Bronchus fibroblast of lung (primary cell): ENCODE measurements at places on chromosomes 16 and 17. TPM values are rescaled to one million over a fixed set of nuclear protein-coding genes. Genes with fewer than 3 reads are reported as not detected.

Gene SAMD14
- 1.0 and 1.8 TPM in 2 replicates for total RNA-seq

Gene PRR35
- not detected in 2 replicates for total RNA-seq

Gene NR1D1
- total RNA-seq, result 1.3 and 1.8 TPM in 2 replicates

Gene FSCN2
- 0.15 TPM in 1 of 2 replicates, not detected in the other for total RNA-seq

Gene C17orf50
- total RNA-seq, result not detected in 2 replicates

Gene SMG1
- 12.3 and 16.1 TPM in 2 replicates for total RNA-seq

Gene DNAH3
- not detected in 2 replicates for total RNA-seq

Gene SKAP1
- total RNA-seq, result not detected in 2 replicates

Gene PRAC2
- total RNA-seq, result not detected in 2 replicates

Gene PSMD11
- total RNA-seq, result 56.3 and 59.6 TPM in 2 replicates

Gene KRT23
- total RNA-seq, result under 0.01 TPM in 1 of 2 replicates, not detected in the other

Gene COIL
- 10.3 and 11.6 TPM in 2 replicates for total RNA-seq

Gene SBK1
- under 0.01 TPM in 2 replicates for total RNA-seq

Gene CMTM1
- 0.59 and 1.0 TPM in 2 replicates for total RNA-seq

Gene LYRM1
- total RNA-seq, result 52.2 and 86.6 TPM in 2 replicates

Gene SMPD3
- total RNA-seq, result under 0.01 TPM in 1 of 2 replicates, not detected in the other

Gene SREBF1
- 82.7 and 97.3 TPM in 2 replicates for total RNA-seq

Gene NPIPB6
- 0.17 and 0.30 TPM in 2 replicates for total RNA-seq
